ENCODE measurements at places on chromosomes 5 and 9.

DNA sequence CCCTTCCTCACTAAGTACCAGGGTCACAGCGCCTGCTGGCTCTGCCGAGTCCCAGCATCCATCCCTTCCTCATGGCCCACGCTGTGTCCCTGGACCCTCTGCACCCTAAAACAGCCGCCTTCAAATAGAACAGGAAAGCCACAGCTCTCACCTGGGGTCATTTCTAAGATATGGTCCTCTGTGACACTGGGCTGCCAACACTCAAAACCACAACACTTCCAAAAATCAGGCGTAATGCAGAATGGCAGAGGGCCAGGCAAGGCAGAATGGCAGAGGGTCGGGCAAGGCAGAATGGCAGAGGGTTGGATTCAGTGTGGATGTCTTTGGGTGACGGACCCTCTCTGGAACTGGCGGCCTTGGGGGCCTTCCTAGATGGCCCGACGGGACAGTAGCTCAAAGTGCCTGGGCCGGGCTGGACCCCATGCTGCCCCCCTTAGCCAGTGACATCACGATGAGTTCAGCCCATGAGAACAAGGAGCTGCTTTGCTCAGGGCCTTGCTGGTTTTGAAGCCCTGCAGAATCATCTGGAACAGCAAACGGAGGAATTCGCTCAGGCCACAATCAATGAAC lies 35.3 kb downstream of the ZDHHC11B start:
- DNase-seq = no peak

- no peak for DNase-seq
These were observed 348.1 kb upstream of the SGCD start for GRCh38 chr5:155978850-155979249.

GRCh38 chr9:135281791-135282737 lies 194.6 kb downstream of the OLFM1 start:
- DNase-seq = peak; percentile 92

DNA sequence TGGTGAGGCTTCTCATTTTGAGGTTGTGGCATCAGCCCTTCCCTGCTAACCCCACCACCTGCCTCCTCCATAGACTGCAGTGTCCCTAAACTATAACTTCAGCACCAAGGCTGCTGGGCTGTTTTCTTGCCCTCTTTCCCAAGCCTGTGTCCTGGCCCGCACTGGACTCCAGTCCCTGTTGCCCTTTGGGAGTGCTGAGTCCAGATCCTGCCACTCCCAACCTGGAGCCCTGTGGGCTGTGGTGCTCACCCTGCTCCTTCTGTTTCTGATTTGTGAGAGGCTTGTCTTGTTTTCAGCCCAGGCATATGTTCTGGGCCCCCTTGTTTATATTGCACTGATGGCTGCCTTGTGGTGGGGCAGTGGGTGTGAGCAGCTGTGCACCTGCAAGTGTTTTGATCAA lies 39.7 kb upstream of the RNU6ATAC start:
- peak; percentile 62 for DNase-seq

DNA sequence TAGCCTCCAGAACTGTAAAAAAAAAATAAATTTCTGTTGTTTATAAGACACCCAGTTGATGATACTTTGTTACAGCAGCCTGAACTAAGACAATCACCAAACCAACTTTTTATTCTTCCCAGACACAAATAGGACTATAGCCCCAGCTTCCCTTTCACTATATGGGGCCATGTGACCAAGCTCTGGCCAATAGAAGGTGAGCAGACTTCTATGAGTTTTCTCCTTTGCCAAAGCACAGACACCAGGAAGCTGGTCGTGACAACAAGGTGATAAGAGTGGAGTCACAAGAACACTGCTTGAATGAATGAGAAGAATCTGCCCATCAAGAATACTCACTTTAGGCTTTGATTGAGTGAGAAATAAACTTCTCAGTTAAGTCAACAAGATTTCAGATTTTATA lies 217.7 kb downstream of the DEPDC1B start:
- no peak for DNase-seq

DNA sequence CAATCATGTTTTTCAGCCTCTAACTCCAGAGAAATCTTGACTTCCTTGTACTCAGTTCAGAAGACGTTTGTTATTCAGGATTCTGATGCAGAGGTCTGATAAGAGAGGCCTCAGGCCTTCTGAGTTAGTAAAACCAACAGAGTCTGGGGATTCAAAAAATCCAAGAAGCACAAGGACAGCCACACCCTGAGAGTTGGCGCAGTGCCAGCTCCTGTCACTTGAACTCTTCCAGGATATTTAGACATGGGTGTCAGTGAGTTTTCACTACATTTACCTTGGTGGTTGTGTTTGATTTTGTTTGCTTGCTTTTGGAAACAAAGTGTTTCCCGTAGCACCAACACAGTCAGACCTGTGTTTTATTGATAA lies 41.6 kb upstream of the PDE8B start:
- DNase-seq = peak; percentile 25

DNA sequence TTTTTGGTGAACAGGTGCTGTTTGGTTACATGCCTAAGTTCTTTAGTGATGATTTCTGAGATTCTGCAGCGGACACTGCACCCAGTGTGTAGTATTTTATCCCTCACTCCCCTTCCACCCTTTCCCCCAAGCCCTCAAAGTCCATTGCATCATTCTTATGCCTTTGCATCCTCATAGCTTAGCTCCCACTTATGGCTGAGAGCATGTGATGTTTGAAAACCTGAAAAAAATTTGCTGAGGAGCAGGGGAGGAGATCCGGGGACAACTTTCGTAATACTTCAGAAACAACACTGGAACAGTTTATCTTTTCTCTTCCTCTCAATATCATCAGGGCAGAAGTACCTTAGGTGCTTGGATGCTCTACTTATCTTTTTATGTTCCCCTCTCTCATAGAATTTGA lies 226.4 kb downstream of the ADAMTS6 start:
- DNase-seq = no peak

GRCh38 chr9:37100741-37101140 lies 19.6 kb upstream of the ZCCHC7 start:
- DNase-seq = no peak

DNA sequence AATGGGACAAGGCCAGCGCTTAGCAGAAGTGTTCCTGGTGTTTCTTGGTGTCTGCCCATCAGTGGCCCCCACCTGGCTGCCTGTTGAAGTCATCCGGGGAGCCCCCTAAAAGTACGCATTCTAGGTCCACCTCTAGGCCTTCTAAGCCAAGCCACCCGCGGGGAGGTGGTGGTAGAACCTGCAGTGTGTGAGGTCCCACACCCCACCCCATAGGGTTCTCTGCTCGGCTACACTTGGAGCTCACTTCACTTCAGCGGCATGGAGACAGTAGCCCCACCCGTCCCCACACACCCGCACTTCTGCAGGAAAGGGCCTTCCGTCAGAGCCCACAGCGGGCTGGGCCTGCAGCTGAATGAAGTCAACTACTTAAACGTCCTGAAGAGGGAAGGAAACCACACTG lies 29.6 kb upstream of the FCN2 start:
- no peak for DNase-seq

- no peak for DNase-seq
These were observed 272.7 kb upstream of the MVB12B start for GRCh38 chr9:126053913-126054312.

DNA sequence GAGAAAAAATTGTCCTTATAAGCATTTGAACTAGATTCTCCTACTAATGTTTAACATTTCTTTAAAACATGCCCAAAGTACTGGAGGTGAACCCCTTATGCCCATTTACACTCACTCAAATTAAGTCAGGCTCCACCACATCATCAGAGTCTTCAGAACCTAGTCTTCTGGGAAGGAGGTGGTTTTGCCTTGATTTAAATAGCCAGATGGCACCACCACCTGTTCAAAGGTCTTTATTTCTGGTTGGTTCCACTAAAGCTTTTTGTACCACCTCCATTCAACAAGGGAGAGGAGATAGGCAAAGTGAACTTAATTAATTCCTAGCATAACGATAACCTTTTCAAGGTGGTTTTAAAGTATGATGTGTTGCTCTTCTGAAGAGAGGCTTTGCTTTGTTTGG lies 189.5 kb downstream of the SLF1 start:
- DNase-seq = no peak

- DNase-seq = no peak
These were observed 301.8 kb upstream of the CDH6 start for GRCh38 chr5:30891660-30892059.

- no peak for DNase-seq
These were observed 45.0 kb downstream of the NEURL1B start for GRCh38 chr5:172686111-172686510.

- no peak for DNase-seq
These were observed 101.7 kb upstream of the ZNF366 start for GRCh38 chr5:72608926-72609325.

- DNase-seq = no peak
These were observed 64.7 kb downstream of the GGTA1 start for GRCh38 chr9:121434969-121435368.

DNA sequence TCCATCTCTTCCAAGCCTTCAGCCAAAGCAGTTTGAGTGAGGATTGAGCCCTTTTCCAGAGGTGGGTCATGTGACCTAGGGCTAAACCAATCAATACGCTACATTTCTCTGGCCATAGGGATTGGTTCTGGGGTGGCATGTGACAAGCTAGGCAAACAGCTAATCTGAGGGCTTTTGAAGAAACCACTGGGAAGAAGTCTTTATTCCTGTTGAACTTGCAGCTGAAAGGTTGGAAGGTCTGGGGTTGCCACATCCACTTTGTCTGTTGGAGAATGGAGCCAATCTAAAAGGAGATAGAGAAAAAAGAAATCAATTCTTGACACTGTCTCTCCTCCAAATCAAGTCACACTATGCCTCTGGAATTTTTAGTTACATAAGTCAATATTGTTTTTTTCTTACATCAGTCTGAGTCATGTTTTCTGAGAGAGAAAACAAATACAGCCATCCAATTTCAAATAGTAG lies 637.8 kb upstream of the WWC1 start:
- no peak for DNase-seq

DNA sequence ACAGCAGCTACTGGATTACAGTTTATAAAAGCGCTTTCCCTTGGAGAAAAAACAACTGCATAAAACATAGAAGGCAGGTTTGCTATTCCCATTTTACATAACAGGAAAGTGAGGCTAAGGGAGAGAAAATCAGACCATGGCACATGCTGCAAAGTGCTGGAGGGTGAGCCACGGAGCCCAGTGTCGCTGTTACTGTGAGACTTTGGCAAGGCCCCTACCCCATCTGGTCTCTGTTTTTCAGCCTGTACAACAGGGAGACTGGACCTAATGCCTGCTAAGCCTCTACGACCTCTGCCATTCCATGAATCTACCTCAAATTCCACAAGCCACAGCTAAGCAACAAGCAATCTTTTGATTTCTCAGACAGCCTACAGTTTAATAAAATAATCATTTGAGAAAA lies 139.2 kb downstream of the GABBR2 start:
- DNase-seq = no peak

DNA sequence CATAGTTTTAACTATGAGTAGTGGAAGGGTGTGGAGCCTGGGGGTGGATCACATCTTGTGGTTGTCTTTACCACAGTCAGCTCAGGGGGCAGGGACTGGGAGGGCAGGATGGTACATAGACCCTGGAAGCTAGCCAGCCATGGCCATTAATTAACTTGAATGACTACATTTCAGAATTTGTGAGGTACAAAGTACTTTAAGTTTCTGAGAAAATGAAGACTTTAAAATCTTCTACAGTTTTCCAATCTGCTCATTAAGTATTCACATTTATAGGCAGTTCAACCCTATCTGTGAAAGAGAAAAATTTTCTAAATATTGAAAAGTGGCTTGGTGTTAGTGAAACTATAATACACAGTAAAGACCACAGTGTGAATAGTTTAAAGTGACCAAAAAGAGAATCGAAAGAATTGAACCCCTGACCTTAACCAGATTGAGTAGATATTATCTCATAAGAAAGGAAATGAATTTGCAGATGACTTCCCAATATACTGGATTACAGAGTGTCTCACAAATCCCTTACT lies 234.2 kb upstream of the MEF2C start:
- no peak for DNase-seq

- no peak for DNase-seq
These were observed 97.2 kb upstream of the ISL1 start for GRCh38 chr5:51286046-51286445.

DNA sequence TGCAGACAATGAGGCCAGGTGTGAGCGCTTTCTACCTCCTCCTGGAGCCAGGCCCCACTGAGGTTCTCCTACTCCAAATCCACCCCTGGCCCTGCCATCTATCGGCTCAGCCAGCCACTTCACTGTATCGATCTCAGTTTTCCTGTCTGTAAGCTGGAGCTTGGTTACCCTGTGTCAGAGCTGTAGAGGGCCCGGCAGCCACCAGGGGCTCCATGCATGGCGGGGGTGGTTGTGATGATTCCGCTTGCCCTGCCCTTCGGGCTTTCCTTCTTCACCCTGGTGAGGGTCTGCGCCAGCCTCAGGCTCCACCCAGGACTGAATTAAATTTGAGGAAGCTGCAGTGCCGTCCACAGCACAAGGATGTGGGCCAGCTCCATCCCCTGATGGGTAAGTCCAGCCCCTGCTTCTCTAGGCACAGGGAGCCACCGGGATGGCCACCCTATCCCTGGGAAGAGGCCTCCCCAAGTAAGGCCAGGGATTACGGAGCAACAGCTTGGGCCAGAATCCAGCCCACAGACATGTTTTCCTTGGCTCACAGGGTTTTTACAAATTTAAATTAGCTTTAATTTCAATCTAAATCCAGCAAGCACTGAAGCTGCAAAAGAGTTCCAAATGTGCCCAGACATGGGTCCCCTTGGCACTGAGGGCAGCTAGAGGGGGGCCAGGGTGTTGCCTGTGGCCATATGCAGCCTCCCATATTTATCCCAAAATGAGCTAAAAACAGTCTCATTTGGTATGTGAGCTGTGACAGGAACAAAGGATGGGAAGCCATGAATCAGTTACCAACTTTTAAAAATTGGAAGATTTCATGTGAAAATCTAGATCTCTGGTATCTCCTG lies 89.1 kb upstream of the FBXW11 start:
- DNase-seq = no peak

- no peak for DNase-seq
These were observed 59.1 kb downstream of the PJA2 start for GRCh38 chr5:109350537-109351270.

Measured in NCI-H1105 treated with DMSO at 0.1 percent for 48 hours (cell line).